ENCODE measurements at places on chromosomes 12 and 14. TPM values are rescaled to one million over a fixed set of nuclear protein-coding genes. Genes with fewer than 3 reads are reported as not detected.

DNA sequence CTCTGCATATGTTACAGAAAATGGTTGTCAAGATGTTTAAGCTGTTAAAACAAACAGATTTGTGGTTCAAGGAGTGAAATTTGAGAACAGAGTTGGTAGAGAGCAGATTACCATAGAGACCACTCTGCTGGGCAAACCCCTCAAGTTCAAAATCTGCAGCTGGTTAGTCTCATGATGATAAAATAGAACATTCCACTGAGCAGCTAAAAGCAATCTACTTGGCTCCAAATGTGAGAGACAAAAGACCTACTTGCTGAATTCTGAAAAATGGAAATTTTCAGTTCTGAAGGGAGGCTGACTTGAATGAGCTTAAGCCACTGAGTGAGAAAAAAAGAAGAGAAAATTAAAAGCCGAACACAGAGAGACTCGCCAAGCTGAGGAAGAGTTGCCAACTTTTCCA, 519.3 kb downstream of the NOVA1 start:
- H3K4me3 ChIP-seq = no peak overlapping the region
- no peak for DNase-seq
- no peaks in the 10 kb centered on the region for H3K27me3 ChIP-seq

ACSS3 gene
- total RNA-seq = 0.53 TPM

DNA sequence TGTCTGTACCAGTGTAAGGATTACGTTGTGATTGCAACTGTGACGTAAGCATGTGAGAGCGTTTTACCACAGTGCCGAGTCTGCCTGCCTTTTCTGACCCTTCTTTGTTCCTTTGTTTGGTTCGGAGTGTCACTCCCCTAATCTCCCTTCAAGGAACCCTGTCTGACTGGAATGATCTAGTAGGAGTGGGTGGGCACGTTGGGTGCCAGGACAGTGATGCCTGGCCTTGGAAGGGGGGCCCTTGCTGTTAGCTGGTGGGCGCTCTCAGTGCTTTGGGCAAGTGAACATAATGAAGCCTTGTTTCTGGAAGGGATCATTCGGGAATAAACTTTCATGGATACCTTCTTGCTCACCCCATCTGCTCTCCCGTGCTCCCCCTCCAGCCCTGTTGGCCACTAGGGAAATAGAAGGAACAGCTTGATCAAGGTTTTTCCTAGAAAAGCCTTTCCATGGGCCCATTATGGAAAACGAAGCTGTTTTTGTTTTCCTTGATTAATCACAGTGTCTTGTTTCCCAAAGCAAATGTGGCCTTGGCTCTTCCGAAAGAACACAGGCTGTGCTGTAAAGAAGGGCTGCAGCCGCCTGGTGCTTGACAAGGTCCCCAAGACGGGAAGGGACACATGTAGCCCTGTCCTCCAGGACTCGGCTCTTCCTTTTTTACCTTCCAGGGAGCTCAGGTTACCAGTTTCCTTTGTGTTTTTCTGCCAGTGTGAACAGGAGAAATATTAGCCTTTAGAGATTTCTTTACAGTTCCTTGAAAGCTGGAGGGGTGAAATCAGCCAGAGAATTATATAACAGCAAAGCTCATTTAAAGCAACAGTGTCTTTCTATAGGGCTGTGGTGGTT, 215.5 kb downstream of the CRADD start:
- no peaks in the 10 kb centered on the region for H3K27me3 ChIP-seq
- DNase-seq = no peak
- H3K36me3 ChIP-seq = no peaks in the 10 kb centered on the region
- H3K4me3 ChIP-seq = no peak overlapping the region
- H3K4me1 ChIP-seq = no peaks in the 10 kb centered on the region

- H3K27ac ChIP-seq = no peak overlapping the region
- no peak for DNase-seq
- H3K4me1 ChIP-seq = no peaks in the 10 kb centered on the region
- no peak overlapping the region for H3K4me3 ChIP-seq
These were observed 182.1 kb downstream of the CAPZA3 start for GRCh38 chr12:18919871-18920511.

DNA sequence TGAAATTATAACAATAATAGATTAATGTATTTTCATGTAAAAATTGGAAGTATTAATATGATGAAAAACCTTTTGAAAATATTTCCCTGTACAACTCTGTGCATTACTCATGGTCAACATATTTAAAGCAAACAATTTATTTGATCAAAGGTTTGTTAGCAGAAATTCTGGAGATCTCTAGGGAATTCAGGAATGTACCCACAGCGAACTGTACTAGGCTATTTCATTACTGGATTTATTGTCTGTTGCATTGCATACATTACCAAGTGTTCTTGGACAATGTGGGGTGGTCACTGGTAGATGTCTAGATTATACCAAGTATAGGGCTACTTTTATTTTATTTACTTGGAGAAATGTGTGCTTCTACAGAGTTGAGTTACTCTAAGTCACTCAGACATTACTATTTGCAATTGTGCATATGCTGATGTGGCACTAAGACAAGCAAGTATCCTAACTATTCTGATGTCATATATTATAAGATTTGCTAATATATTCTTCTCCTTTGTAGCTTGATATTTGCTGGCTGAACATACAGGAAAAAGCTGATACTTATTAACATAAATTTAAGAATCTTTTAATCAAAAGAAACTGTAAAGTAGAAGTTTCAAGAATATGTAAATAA, 323.3 kb downstream of the CCER1 start:
- H3K27ac ChIP-seq = no peak overlapping the region
- no peaks in the 10 kb centered on the region for H3K4me1 ChIP-seq
- no peaks in the 10 kb centered on the region for H3K27me3 ChIP-seq
- no peaks in the 10 kb centered on the region for H3K36me3 ChIP-seq

SERPINA12 gene
- total RNA-seq = not detected

IL23A gene
- total RNA-seq = not detected

CD27 gene
- total RNA-seq = not detected

Measured in endothelial cell of umbilical vein (primary cell).